ENCODE measurements at places on chromosomes 16 and 17.

- DNase-seq: no peak
Observed at GRCh38 chr17:81960130-81960958, 643 bp downstream of the NOTUM start.

- DNase-seq: peak; percentile 98
Observed at GRCh38 chr17:38900978-38901656, 24.3 kb upstream of the LASP1NB start.

DNA sequence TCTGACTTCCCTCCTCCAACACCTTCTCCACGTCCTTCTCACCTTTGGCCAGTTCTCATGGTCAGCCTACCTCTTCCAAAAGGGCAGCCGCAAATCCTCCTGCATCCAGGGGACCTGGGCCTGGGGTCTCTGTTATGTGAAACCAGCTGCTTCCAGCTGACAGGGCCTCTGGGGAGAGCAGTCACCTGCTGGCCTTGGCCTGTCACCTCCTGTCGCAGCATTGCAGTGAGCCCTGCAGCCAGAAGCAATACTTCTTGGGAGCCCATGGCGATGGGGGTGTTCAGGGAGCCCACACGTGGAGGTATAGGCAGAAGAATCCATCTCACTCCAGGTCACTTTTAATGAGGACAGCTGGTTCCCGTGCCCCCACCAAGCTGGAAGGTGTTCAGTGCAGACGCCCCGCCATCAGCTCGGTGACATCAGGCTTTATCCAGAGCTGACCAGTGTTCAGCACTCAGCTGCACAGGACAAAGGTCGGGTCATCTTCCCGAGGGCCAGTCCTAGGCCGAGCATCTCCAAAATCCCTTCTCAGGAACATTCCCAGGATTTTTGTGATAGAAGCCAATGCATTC, 1.7 kb upstream of the SLC47A2 start:
- no peak for DNase-seq

GRCh38 chr16:31711344-31711845, 162.2 kb upstream of the ZNF267 start:
- no peak for DNase-seq

- no peak for DNase-seq
Observed at GRCh38 chr16:743794-744500, 3.1 kb upstream of the CIAO3 start.

- no peak for DNase-seq
Observed at GRCh38 chr16:89801800-89802199, 14.6 kb downstream of the FANCA start.

- no peak for DNase-seq
Observed at GRCh38 chr17:8732406-8733085, 12.1 kb downstream of the CCDC42 start.

- DNase-seq: peak; percentile 33
Observed at GRCh38 chr16:89246903-89247733, 29.6 kb downstream of the ZNF778 start.

- no peak for DNase-seq
Observed at GRCh38 chr17:57125866-57126265, 40.8 kb downstream of the AKAP1 start.

DNA sequence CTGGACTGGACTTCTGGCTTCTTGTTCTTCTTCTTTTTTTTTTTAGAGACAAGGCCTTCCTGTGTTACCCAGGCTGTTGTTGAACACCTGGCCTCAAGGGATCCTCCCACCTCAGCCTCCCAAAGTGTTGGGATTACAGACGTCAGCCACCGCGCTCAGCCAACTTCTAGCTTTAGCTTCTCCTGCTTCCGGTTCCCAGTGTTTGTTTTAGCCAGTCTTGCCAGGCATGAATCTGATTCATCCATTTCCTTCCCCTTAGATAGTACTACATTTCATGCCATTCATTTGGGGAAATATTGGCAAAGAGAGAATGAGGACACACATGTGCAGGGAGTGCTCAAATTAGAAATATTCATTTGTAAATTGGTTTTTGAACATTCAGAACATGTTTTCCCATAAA, 12.1 kb upstream of the NDUFAB1 start:
- peak; percentile 28 for DNase-seq

- DNase-seq: peak; percentile 97
Observed at GRCh38 chr17:45332989-45333701, 16.3 kb upstream of the MAP3K14 start.

DNA sequence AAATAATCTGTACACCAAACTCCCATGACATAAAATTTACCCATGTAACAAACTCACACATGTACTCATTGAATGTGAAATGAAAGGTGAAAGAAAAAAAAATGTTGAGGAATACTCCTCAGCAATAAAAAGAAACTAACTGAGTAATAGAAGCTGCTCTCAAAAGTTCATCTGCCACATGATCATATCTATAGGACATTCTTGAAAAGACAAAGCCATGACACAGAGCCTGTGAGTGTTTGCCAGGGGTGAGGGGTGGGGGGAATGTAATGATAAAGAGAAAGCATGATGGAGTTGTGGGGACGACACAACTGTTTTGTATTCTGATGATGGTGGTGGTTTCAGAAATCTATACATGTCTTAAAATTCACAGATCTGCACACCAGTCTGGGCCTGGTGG, 52.2 kb upstream of the TMC5 start:
- DNase-seq: no peak

- no peak for DNase-seq
Observed at GRCh38 chr17:73187203-73187769, 5.6 kb upstream of the COG1 start.

DNA sequence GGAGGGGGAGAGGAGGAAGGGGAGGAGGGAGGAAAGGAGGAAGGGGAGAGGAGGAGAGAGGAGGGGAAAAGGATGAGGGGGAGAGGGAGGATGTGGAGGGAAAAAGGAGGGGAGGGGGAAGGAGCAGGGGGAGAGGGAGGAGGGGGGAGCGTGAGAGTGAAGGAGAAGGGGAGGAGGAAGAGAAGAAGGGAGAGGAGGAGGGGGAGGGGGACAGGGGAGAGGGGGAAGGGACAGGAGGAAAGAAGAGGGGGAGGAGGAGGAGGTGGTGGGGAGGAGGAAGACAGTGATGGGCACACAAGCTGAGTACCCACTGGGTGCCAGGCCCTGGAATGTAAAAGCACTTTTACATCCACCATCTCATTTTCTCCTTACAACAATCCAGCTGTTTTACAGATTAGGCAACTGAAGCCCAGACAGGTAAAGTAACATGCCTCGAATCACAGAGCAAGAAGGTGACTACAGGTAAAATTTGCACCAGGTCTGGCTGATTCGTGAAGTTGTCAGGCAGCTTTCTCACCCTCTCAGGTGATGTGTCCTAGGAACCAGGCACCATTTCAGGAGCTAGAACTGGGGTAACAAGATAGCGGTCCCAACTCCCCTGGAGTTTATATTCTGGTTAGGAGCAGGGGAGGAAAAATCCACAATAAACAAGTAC, 10.0 kb upstream of the LITAF start:
- DNase-seq: no peak

DNA sequence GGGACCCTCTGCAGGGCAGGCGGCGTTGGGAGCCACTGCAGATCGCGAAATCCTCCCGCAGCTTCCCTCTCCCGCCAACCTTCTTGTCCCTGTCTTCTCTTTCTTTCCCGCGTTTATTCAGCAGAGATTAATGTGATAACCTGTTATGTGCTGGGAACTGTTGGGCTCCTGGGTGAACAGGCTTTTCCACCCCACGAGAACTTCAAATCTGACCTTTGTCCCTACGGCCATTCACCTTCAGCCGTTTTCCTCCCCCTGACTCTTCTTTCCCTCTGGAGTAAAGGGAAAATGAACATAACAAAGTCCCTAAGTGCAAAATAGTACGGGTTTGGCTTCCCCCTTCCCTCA, 15.2 kb upstream of the KPNA2 start:
- DNase-seq: no peak

DNA sequence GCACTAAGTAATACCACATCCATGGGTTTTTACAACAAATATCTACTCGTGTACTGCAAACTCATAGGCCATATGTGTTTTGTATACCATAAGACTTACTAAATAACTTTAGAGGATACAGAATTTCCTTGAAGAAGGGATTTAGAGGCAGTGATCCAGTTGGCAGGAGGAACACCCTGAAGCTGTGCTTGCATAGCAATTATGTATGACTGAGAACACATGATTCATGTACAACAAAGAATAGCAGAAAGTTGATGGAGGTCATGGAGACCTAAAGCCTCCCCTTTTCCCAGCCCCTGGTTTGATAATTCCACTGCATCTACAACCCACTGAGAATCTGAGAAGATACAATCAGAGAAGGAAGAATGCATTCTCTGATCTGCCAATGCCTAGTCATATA, 83.8 kb upstream of the PMFBP1 start:
- no peak for DNase-seq

GRCh38 chr16:57036945-57037344, 47.6 kb downstream of the NLRC5 start:
- no peak for DNase-seq

- DNase-seq: no peak
Observed at GRCh38 chr16:88844419-88845036, 12.2 kb downstream of the GALNS start.

GRCh38 chr16:7839568-7839967, 506.9 kb downstream of the RBFOX1 start:
- DNase-seq: no peak

DNA sequence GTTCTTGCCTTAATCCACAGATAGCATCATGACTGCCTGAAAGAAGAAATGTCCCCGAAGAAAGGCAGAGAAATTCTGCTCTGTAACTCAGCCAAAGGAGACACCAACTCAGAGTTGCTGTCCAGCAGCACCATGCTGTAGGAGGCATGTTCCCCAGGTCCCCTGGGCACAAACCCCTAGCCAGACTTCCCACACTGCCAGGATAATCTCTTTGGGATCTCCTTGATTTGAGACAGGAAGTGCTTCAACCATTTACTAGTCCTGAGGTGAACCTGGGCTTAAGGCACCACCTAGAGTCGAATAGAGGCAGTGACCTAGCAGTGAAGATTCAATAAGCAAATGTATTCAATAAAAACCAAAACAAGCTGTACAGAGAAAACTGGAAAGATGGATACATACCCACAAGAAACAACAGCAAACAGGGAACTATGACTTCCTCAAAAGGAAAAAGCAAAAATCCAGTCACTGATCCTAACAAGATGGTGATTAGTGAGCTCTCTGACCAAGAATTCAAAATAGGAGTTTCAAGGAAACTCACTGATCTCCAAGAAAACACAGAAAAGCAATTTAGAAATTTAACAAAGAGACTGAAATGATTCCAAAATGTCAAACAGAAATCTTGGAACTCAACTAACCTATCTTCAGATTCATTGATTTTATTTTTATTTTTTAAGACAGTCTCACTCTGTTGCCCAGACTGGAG, 5.7 kb downstream of the OR4D2 start:
- DNase-seq: peak; percentile 66

DNA sequence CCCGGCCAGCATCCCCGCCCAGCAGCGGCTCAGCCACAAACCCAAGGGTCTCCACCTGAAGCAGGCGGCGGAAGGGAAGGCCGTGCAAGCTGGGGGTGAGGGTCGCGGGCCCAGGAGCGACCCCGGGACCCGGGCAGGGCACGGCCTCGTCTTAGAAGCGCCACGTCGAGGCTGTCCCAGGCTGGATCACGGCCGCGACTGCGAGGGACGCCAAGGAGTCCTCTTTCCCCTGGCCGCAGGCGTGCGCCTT, 538 bp upstream of the CCNF start:
- DNase-seq: no peak

DNA sequence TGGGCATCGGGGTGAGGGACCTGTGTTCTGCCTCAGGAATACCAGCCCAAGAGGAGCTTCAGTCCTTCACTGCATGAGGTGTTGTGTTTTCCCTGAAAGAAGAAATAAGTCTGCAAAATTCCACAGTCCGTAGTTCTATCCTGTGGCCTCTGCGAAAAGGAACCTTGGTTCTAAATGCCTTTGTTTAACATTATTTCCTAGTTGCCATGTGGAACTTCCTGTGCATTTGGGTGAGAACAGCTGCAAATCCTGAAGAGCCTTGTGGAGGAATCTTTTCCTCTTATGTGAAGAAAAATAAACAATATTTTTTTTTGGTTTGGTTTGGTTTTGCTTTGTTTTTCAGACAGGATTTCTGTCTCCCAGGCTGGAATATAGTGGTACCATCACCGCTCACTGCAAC, 9.8 kb downstream of the PSKH1 start:
- no peak for DNase-seq

- no peak for DNase-seq
Observed at GRCh38 chr17:57556977-57557376, 188.1 kb downstream of the CCDC182 start.

DNA sequence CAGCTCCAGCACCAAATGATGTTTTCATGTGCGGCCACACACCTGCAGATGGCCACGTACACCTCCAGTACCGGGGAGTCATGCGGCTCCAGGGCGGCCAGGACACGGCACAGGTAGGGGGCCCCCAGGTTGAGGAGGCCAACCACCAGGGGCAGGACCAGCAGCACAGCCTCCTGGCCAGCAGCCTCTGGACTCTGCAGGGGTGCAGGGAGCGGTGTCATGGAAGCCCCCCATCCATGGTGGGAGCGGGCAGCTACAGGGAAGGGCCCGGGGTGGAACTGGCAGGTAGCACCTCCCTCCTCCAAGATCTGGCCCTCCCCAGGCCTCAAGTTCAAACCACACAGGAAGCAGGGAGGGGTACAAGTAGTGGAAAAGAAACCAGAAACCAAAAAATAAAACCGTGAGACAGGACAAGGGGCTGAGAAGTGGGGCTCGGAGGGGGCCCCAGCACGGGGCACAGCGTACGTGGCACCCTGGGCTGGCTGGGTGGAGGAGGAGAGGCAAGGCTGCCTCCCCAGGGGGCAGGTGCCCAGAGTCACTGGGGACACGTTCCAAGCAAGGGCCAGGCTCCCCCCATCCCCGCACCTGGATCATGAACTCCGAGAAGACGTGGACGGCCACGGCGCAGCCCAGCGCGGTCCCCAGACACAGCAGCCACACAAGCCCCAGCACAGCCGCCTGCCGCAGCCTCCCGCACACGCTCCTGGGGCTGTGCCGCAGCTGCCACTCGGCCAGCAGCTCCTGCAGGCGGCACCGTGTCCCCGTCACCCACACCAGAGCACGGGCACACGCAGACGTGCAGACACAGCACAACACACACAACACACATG, 7.4 kb downstream of the TMC6 start:
- DNase-seq: no peak

- DNase-seq: no peak
Observed at GRCh38 chr17:5772720-5773119, 188.4 kb upstream of the NLRP1 start.

DNA sequence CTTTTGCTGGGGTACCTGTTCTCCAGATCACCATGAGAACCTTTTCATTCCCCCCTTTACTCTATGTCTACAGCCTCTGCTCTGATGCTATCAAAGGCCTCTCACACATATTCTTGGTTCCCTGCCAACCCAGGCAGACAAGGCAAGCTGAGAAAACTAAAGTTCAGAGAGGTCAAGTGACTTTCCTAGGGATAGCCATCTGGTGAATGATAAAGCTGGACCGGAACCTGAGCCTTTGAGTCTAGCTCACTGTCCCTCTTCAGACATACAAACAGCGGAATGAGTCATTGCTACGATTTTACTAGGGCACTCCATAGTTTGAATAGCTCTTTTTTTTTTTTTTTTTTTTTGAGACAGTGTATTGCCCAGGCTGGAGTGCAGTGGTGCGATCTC, 73.3 kb downstream of the XYLT1 start:
- DNase-seq: no peak

- no peak for DNase-seq
Observed at GRCh38 chr16:56669840-56670619, 416 bp downstream of the MT1H start.

GRCh38 chr17:75589919-75590303, 2.3 kb downstream of the MYO15B start:
- DNase-seq: no peak

- no peak for DNase-seq
Observed at GRCh38 chr16:11306381-11306780, 25.3 kb upstream of the PRM1 start.

- no peak for DNase-seq
Observed at GRCh38 chr17:35239823-35240222, 3.0 kb upstream of the SLFN5 start.

GRCh38 chr17:859824-860195, 77.7 kb downstream of the MRM3 start:
- no peak for DNase-seq
